NCI-H524 (cell line): ENCODE measurements at places on chromosomes 6 and 20.

DNA sequence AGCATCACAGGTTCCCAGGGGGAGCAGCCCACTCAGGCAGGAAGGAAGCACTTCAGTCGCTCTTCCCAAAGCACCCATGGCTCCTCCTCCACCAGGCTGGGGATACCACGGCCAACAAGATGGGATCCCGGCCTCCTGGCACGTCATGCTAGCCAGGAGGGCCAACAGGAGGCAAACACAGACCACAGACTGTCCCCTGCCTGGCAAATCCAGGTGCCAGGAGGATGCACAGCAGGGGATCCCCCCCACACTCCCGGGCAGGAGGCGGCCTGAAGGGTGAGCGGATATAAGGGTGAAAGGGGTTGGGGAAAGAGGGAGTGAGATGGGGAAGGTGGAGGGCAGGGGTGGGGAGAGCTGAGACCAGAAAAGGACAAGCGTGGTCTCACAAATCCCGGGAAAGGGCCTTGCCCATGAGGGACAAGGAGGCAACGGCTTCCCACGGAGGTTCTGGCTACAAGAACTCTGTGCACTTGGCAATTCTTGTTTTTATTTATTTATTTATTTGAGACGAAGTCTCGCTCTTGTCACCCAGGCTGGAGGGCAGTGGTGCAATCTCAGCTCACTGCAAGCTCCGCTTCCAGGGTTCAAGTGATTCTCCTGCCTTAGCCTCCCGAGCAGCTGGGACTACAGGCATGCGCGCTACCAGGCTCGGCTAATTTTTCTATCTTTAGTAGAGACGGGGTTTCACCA is 7.2 kb downstream of the PXDC1 start:
- DNase-seq = peak; percentile 29

DNA sequence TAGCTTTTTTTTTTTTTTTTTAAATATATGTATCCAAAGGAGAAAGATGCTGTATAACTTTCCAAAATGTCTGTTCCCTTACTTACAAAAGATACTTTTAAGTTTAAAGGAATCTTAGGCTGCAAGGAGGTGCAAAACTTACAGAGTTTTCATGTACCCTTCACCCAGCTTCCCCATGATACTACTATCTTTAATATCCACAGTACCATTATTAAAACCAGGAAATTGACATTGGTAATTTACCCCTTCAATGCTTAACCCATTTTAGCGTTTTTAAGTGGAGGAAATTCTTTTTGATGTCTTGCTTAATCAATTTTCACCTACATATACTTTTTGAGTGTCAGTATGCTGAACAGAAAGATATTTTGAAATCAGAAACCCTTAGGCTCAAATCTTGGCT is 310.9 kb downstream of the PRL start:
- DNase-seq = no peak

GRCh38 chr6:89793586-89793985 is 26.0 kb downstream of the MDN1 start:
- no peak for DNase-seq

GRCh38 chr20:17680836-17681725 is 961 bp downstream of the RRBP1 start:
- peak; percentile 27 for DNase-seq

DNA sequence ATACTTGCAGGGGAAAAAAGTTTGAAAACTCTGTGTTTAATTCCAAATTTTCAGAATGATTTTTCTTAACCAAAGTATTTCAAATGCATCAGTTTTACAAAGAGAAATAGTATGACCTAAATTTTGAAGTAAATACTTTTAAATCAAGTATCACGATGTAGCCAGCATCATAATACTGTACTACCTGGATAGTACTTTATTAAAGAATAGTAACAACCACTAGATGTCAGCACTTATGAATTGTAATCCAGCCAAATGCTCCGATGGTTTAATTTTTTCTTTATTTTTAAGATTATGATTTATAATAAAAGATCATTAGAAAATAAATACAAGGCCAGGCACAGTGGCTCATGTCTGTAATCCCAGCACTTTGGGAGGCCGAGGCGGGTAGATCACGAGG is 37.2 kb upstream of the HACE1 start:
- no peak for DNase-seq

- no peak for DNase-seq
Observed at GRCh38 chr6:83838727-83839126, 14.4 kb upstream of the RIPPLY2 start.

DNA sequence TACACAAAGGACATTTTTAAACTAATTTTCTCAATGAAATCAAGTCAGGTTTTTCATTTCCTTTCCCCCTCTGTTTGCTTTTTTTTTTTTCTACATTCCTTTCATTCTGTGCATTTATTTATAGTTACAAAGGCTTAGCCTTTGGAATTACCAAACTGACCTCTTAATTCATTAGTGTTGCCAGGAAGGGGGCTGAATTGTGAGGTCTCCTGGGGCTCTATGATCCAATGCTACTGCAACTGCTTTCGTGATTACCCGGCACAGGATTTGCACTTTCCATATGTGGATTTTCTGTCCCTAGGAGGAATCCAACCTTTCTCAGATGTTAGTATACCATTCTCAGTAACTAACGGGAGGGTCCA is 35.3 kb downstream of the NEDD9 start:
- DNase-seq = no peak

DNA sequence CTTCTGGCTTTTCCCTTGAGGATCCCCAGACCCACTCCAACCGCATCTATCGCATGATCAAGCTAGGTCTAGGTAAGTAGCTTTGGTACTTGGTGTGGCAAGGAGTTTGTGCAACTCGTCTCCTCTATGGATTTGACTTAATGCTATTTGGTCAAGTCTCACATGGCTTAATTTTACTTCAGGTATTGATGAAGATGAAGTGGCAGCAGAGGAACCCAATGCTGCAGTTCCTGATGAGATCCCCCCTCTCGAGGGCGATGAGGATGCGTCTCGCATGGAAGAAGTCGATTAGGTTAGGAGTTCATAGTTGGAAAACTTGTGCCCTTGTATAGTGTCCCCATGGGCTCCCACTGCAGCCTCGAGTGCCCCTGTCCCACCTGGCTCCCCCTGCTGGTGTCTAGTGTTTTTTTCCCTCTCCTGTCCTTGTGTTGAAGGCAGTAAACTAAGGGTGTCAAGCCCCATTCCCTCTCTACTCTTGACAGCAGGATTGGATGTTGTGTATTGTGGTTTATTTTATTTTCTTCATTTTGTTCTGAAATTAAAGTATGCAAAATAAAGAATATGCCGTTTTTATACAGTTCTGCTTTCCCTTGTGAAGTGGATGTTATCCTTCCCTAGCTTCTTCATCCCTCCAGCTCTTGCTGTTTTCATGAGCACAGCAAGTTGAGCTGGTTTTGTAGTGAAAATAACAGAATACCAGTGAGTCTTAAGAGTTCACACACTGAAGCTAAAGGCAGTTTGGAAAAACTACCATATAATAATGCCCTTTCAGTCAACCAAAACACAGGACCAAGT is 3.8 kb downstream of the SLC35B2 start:
- no peak for DNase-seq

DNA sequence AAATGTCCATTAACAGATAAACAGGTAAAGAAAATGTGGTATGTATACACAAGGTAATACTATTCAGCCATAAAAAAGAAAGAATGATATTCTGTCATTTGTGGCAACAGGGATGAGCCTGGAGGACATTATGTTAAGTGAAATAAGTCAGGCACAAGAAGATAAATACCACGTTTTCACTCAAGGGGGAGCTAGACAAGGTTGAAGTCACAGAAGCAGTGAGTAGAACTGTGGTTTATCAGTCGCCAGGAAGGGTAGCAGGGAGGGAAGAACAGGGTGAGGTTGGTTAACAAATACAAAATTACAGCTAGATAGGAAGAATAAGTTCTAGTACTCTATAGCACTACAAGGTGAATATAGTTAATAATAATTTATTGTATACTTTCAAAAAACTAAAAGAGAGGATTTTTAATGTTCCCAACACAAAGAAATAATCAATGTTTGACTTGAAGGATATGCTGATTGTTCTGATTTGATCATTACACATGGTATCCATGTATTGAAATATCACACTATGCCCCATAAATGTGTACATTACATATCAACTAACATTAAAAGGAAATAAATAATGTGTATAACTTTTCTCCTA is 21.1 kb downstream of the RTN4IP1 start:
- peak; percentile 72 for DNase-seq

GRCh38 chr6:106617302-106617701 is 12.0 kb downstream of the RTN4IP1 start:
- DNase-seq = no peak

- DNase-seq = no peak
Observed at GRCh38 chr6:157151989-157152388, 171.3 kb downstream of the TMEM242 start.
